ENCODE measurements at places on chromosomes 3 and 15. TPM values are rescaled to one million over a fixed set of nuclear protein-coding genes. Genes with fewer than 3 reads are reported as not detected.

The BTD gene
- 20.5 TPM for total RNA-seq

The DAZL gene
- total RNA-seq, result not detected

The ITPKA gene
- 0.94 TPM for total RNA-seq

The PPM1L gene
- total RNA-seq, result 48.8 TPM

The TRPM1 gene
- total RNA-seq, result not detected

The CPN2 gene
- total RNA-seq, result not detected

The CSTA gene
- total RNA-seq, result 95.6 TPM

The PAQR9 gene
- total RNA-seq, result not detected

The CACNA2D3 gene
- total RNA-seq, result 4.7 TPM

The EIF2A gene
- total RNA-seq, result 98.4 TPM

DNA sequence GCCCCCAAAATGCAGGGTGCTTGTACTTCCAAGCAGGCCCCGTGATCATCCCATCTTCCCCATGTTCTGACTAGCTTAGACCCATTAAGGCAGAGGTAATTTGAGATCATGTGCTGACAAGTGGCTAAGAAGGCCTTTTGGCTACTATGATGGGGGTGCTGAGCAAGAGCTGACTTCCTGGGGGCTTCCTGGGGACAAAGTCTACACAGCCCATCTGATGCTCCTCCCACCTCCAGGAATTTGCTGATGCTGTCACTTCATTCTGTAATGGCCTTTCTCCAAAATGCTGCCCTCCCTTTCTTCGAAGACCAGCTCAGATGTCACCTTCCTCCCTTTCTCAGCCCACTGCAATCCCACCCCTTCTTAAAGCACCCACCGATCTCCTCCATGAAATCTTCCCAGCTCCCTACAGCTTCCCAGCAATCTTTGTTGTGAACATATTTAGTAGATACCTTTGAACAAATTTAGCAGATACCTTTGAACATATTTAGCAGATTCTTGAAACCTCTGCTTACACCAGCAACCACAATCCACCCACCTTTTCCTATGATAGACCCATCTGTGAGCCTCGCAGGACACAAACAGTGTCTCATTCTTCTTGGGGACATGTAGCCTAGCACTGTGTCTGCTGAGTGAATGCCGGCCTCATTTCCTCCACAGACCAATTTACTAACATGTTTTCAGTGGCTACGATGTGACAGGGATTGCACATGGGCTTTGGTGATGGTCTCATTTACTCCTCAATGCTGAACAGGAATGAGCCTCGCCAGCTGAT lies 223.3 kb downstream of the EPHB1 start:
- ATAC-seq, result no peak

DNA sequence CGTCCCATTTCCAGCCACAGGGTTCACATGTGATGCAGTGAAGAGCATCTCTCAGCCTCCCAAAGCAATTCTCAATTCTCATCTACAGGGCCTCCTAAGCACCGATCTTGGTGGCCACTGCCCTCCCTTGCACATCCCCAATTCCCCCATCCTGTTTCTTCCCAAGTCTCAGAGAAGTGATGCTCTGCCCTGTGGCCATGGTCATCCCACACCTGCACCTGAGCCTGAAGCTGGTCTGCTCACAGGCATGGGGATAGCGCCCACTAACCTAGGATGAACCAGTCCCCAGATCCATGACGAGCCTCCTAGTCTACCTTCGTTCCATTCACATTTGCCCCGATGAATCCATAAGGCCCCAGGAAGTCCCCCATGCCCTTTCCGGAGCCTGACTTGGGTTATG lies 201.5 kb downstream of the UACA start:
- ATAC-seq, result no peak

GRCh38 chr3:104291437-104291851 lies 1075.3 kb upstream of the ALCAM start:
- ATAC-seq, result no peak

- ATAC-seq, result no peak
These were observed 85.9 kb downstream of the AQP9 start for GRCh38 chr15:58224068-58224467.

- ATAC-seq, result no peak
These were observed 13.2 kb upstream of the CNTN6 start for GRCh38 chr3:1079662-1080061.

GRCh38 chr3:89159605-89160004 lies 52.2 kb downstream of the EPHA3 start:
- ATAC-seq, result no peak

DNA sequence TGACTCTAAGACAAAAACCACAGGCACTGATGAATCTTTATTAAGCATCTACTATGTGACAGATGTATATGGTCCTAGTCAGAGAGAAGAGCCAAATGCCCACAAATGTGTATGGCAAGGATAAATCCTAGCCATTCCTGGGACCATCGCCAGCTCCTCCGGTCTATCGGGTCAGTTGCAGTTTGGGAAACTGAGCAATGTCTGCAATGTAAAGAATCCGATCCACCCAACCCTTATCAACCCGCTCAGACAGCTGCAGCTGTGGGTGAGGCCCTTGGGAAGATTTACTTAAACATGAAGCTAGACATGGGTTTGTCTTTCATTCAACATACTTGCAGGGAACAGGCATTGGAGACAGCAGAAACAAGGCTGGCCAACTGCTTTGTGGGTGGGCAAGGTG lies 40.5 kb upstream of the CDV3 start:
- no peak for ATAC-seq

- ATAC-seq, result peak; percentile 85
These were observed 213.7 kb upstream of the NR2E3 start for GRCh38 chr15:71596672-71597071.

DNA sequence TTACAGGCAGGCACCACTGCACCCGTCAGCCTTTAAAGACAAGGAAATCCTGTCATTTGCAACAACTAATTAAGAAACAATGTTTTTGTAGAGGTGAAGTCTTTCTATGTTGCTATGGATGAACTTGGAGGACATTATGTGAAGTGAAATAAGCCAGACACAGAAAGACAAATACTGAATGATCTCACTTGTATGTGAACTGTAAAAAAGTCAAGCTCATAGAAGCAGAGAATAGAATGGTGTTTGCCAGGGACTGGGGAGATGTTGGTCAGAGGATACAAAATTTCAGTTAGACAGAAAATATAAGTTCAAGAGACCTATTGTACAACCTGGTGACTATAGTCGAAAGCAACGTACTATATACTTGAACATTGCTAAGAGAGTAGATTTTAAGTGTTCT lies 27.2 kb upstream of the ARPIN start:
- no peak for ATAC-seq

DNA sequence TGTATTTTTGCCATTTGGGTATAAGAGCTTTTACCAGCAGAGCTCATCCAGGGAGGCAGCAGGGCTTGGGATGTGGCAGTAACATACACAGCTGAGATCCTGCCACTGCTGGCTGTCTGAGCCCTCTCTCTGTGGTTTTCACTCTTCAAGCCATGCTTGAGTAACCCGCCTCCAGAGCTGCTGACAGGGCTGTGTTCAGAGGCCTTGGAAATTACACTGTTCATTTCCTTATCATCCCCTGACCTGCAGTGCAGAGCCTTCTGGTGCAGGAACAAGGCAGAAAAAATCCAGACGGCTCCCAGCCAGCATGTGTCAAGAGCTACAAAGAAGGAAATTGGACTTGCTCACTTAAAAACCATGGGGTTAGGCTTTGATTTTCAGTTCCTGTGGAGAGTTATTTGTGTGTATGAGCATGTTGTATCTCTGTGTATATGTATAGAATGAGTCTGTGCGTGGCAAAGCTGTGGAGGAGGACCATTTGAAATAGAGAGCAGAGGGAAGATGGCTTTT lies 47.0 kb downstream of the ZNF609 start:
- ATAC-seq, result peak; percentile 61

- no peak for ATAC-seq
These were observed 369.8 kb downstream of the SV2B start for GRCh38 chr15:91469632-91470567.

GRCh38 chr3:134353171-134353825 lies 20.9 kb downstream of the AMOTL2 start:
- no peak for ATAC-seq

GRCh38 chr3:124402791-124403190 lies 327.5 kb upstream of the UMPS start:
- ATAC-seq, result no peak

DNA sequence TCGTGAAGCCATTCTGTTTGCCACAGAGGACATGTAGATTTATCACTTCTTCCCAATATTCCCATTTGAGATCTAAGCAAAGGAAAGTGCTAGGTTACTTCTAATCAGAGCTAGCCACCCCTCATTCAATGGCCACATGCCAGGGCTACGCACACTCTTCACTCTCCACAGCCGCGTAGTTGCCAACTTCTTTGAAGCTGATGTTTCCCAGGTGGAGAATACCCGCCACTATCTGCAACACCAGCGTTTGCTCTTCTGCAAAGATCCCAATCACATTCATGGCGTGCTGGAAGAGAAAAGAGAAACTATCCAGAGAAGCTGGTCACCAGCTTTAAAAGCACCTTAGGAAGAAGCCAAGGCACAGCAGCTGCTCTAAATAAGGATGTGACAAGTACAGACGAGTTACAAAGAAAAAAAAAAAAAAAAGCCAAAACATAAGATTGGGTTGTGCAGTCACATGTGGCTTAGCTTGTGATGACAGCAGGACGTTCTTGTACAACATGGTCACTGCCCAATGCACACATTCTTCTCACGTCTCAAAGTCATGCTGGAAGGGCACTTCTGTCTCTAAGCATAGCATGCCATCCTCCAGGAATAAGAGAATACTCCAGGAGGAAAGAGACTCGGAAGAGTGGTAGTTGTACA lies 16.4 kb downstream of the LDHAL6B start:
- no peak for ATAC-seq

- ATAC-seq, result no peak
These were observed 18.1 kb upstream of the MUC4 start for GRCh38 chr3:195829897-195830254.

- no peak for ATAC-seq
These were observed 57.4 kb downstream of the LRRFIP2 start for GRCh38 chr3:37116998-37117397.

DNA sequence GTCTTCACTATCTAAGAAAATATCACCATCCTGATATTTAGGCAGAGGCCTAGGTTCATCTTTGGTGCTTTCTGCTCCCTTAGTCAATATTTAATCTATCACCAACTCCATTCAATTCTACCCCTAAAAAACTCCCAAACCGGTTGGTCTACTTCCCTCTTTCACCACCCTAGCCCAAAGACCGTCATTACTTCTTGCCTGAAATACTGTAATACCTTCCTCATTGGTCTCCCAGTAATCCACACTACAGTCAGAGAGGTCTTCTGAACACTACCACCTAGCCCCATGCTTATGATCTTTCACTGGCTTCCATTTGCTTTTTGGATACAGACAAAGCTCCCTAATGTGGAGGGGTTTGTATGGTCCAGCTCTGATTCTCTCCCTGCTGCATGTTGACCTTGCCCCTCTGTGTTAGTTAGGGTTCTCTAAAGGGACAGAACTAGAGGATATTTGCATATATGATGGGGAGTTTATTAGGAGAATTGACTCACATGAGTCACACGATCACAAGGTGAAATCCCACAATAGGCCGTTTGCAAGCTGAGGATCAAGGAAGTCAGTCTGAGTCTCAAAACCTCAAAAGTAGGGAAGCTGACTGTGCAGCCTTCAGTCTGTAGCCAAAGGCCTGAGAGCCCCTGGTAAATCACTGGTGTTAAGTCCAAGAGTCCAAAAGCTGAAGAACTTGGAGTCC lies 36.4 kb upstream of the ATP2C1 start:
- no peak for ATAC-seq

GRCh38 chr3:112087746-112088145 lies 1.6 kb downstream of the C3orf52 start:
- ATAC-seq, result no peak

- no peak for ATAC-seq
These were observed 33.4 kb downstream of the SH3BP5 start for GRCh38 chr3:15299036-15299435.

GRCh38 chr3:5115506-5116162 lies 6.5 kb upstream of the ARL8B start:
- ATAC-seq, result peak; percentile 53

- no peak for ATAC-seq
These were observed 78.4 kb downstream of the PCSK6 start for GRCh38 chr15:101411085-101411484.

GRCh38 chr15:49721091-49721490 lies 100.2 kb downstream of the DTWD1 start:
- ATAC-seq, result no peak

- ATAC-seq, result no peak
These were observed 1.7 kb downstream of the CHRD start for GRCh38 chr3:184381261-184382224.

- ATAC-seq, result no peak
These were observed 24.0 kb upstream of the SPTSSB start for GRCh38 chr3:161395115-161396012.

All from gastroesophageal sphincter (tissue), 4 donors.